Hippocampal formation (tissue), 2 donors: ENCODE measurements at places on chromosomes 3 and 15.

- DNase-seq, result no peak
These were observed 17.7 kb upstream of the HEG1 start for GRCh38 chr3:125073390-125073905.

DNA sequence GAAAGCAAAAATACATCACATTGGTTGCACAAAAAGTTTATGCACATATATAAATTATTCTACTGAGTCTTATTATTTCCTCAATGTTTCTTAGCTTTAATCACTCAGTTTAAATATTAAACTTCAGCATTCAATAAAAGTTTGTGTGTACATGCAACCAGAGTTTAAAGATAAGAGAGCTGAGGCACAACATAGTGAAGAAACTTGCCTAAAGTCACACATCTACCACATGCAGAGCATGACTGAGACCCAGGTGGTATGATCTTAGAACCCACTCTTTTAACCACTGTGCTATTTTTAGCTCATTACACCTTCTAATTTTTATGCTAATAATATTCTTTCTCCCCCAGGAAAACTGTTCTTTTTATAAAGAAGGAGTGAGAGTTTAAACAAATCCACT is 96.1 kb upstream of the GOLIM4 start:
- DNase-seq, result no peak

DNA sequence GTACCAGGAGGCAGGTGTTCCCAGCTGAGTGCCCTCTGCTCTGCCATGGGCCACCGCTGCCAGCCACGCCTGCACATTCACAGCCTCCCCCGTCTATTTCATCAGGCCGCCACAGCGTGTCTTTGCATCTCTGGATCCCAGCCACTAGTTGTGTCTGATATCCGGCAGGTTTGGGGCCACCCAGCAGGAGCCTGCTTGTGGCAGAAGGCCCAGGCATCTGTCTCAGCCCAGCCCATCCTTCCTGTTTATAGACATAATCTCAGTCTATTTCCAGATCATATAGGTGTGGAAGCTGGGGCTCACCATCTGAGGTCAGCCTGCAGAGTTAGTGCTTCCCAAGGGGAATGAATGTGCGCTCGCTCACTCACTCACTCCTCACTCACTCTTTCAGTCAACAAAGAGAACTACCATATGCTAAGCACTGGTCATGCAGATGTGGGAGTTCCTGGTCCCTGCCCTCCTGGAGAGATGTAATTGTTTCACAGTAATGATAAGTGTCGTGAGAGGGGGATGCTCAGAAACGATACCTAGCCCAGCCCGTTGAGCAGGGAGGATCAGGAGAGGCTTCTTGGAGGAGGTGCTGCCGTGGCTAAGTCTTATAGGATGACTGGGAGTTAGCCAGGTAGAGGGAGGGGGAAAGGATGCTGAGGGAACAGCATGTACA is 60.6 kb downstream of the FGD5 start:
- no peak for DNase-seq

DNA sequence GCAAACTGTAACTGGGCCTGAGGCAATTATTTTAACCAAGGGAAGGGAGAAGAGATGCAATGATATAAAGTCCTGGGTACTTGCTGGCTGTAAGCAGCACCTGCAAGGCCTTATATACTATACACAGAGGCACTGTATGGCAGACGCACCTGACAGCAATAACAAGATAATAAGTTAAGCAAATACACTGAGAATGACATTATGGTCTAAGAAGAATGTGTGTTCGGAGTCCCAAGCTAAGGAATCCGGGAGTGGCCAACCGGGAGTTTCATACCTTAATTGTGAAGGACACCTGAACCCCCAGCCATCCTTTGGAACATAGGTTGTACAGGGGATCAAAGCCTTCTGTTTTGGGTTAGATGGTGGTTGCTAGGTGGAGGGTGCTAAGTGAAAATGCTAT is 13.7 kb downstream of the FAM240A start:
- DNase-seq, result no peak

GRCh38 chr3:149388531-149389417 is 11.3 kb upstream of the TM4SF1 start:
- no peak for DNase-seq

DNA sequence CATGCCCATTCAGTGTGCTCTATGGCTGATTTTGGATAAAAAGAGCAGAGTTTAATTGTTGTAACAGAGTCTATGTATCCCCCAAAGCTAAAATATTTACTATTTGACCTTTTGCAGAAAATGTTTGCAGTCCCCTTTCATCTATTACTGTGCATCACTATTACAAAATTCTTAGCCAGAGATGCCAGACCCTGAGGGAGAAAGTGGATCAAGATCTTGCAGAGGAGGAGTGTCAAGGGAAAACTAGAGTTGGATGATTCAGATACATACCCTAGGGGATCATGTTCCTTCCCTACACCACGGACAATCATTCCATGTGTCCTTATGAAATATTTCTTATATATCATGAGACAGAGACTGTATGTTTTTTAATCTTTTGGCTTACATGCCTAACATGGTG is 68.6 kb upstream of the TPRG1 start:
- no peak for DNase-seq

- DNase-seq, result no peak
These were observed 26.4 kb downstream of the BCL2L10 start for GRCh38 chr15:52086011-52086786.

GRCh38 chr15:93861956-93862741 is 369.2 kb upstream of the MCTP2 start:
- no peak for DNase-seq

- no peak for DNase-seq
These were observed 84.2 kb upstream of the LRTM1 start for GRCh38 chr3:55012091-55012490.

DNA sequence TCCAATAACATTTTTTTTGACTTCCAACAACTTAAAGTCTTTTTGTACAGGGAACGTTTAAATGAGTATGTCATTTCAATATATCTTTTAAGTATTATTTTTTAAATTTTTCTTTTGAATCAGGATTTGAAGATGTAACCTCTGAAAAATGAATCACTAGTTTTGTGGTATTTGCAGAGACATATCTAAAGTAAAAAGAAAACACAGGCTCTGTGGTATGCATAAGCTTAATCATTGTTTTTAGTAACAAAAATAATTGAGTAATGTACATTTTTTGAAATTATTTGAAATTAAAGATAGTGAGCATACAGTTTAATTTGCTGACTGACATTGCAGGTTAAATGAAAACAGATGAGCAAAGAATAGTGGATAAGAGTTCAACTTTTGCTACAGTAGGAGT is 531.3 kb downstream of the ROBO1 start:
- no peak for DNase-seq

DNA sequence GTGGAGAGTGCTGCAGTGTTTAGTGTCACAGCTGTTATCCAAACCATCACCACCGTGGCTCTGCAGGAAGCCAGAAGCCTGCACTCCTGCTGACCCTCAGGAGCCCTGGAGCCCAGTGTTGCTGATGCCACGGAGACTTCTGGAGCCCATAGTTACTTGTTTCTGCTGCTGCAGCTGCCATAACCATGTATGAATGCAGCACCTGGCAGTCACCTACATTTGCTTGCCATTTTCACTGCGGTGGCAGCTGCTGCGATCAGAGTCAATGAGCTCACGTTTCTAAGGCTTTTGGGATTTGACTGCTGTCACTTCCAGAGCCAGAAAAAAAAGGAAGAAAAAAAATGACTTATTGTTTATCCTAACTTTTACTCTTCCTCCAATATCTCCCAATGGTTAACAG is 299.2 kb upstream of the THRB start:
- DNase-seq, result no peak

- DNase-seq, result no peak
These were observed 159.8 kb upstream of the LMCD1 start for GRCh38 chr3:8341821-8342247.

GRCh38 chr3:128473180-128473519 is 6.5 kb upstream of the DNAJB8 start:
- no peak for DNase-seq

DNA sequence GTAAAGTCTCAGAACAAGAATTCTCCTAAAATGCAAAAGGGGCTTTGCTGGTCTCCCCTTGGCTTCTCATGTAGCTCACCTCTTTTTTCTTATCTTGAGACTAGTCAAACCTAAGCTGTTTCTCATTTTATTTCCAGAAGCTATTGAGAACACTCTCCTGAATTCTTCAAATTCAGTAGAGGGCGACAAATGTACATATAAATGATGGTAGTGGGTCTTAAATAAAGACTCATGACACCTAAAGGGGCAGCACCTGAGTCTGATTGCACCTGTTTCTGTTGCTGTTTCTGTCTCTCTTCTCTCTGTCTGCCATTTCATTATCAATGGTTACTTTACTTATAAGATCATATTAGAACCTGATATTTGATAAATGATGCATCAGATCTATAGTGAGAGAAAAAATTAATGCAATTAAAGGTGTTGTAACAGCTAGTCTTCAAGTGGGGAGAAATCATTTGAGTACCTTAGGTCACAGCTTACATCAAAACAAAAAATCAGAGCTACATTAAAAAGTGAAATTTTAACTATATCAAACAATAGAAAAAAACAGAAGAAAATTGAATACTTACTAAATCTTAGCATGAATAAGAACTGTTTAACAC is 7.0 kb downstream of the ADIPOQ start:
- no peak for DNase-seq

GRCh38 chr3:106097817-106098435 is 229.1 kb upstream of the CBLB start:
- DNase-seq, result no peak

GRCh38 chr3:178202194-178202593 is 334.0 kb upstream of the KCNMB2 start:
- no peak for DNase-seq

DNA sequence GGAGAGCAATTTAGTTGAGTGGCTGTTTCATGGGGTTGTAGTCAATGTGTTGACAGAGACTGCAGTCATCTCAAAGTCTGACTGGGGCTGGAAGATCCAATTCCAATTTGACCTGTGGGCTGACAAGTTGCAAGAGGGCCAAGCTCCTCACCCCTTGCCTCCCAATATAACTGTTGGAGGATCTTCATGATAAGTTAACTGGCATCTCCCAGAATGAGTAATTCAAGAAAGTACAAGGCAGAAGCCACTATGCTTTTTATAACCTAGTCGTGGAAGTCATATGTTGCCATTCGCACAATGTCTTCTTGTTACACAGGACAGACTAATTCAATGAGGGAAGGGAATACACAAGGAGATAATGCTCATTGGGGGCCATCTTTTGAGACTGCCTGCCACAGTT is 29.1 kb downstream of the GPR15 start:
- DNase-seq, result no peak

DNA sequence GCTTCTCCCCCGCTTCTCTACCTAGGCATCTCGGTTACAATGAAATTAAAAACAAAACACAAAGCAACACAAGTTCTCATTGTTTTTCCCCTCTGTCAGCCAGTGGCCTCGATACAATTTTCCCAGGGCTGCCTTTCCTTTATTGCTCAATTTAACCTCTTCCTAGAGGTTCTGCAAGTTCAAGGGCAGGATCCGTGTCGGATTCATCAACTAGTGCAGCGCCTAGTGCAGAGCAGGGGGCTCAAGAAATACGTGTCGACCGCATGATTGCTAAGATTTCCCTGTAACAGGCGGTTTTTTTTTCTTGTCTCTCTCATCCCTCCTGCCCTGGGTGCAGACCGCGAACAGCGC is 1.4 kb upstream of the BHLHE40 start:
- DNase-seq, result no peak

- DNase-seq, result no peak
These were observed 30.4 kb downstream of the FSIP1 start for GRCh38 chr15:39752246-39752645.

GRCh38 chr3:143081844-143082778 is 37.5 kb upstream of the CHST2 start:
- DNase-seq, result no peak
